Stimulated activated CD4-positive, alpha-beta T cell treated with anti-CD3 and anti-CD28 coated beads, Interleukin-1b, Interleukin-23, amount 100 ng/mL, for 1 hour (primary cell): ENCODE measurements at places on chromosomes 5 and 9.

GRCh38 chr5:3373391-3373790 lies 222.2 kb upstream of the IRX1 start:
- DNase-seq, result no peak

DNA sequence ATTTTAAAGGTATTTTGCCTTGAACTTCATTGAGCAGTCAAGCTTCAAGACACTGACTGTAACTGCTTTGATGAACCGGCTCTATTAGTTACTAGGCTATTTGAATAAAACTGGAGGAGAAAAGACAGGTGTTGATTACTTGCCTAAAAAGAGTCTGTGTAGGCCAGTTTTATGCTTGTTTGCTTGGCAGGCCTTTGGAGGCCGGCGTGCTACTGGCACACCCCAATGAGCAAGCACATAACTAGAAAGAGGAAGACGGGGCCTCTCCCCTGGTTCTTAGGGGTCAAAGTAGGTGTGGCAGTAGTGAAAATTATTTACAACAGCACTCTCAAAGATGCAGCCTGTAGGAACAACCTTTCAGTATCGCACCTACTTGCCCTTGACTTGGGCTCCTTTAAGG lies 2.1 kb upstream of the ZFR start:
- no peak for DNase-seq

DNA sequence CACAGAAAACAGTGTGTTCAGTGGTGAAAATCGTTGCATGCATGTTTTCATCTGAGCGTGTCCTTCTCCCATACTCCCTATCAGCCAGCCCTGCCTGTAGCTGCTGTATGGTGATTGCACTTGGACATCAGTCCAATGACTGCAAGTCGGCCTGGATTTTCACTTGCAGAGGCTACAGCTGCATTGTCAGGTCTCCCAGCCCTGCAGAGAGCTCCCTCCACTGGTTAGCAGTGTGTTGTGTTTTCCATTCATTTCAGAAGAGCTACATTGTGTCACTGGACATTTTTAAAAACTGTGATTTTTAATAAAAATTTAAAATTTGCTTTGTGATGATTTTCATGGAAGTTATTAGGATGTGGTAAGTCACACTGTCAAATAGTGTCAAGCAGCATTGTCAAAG lies 96.6 kb downstream of the SYK start:
- no peak for DNase-seq

- no peak for DNase-seq
These were observed 554.1 kb downstream of the MAT2B start for GRCh38 chr5:164059471-164059870.

DNA sequence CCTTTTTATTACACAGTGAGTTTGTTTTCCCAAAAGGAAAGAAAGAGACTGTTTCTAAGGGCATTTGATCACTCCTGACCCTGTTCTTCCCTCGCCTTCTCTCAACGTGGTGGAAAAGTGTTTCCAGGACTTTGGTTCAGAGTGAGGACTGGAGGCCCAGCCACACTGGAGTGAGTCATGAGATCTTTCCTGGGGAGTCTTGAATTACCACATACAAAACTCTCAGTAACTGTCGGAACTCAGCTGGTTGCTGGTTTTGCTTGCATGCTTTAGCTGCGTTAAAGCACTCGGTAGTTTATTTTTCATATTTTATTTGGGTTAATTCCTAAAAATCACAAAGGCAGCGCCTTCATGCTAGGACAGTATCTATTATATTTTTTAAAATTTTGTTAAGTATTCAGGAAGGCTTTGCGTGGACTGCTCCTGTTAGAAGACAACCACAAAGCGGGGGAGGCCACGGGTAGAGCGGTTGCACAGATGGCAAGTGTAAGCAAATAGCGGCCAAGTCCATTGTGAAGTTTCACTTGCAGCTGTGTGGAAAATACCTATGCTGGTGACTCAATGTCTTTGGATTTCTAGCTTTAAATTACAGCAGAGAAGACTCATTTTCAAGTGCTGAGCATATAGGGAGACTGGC lies 77.7 kb downstream of the ARSB start:
- no peak for DNase-seq
